Natural killer cell (primary cell): ENCODE measurements at places on chromosomes 7 and 10. TPM values are rescaled to one million over a fixed set of nuclear protein-coding genes. Genes with fewer than 3 reads are reported as not detected.

Gene ENO4
- total RNA-seq, result not detected

GRCh38 chr10:2964632-2965296 is 102.6 kb upstream of the PFKP start:
- H3K27ac ChIP-seq, result no peak overlapping the region
- no peaks in the 10 kb centered on the region for H3K4me1 ChIP-seq
- no peaks in the 10 kb centered on the region for H3K27me3 ChIP-seq
- H3K4me3 ChIP-seq, result no peak overlapping the region

Gene CUL2
- total RNA-seq, result 41.6 TPM

DNA sequence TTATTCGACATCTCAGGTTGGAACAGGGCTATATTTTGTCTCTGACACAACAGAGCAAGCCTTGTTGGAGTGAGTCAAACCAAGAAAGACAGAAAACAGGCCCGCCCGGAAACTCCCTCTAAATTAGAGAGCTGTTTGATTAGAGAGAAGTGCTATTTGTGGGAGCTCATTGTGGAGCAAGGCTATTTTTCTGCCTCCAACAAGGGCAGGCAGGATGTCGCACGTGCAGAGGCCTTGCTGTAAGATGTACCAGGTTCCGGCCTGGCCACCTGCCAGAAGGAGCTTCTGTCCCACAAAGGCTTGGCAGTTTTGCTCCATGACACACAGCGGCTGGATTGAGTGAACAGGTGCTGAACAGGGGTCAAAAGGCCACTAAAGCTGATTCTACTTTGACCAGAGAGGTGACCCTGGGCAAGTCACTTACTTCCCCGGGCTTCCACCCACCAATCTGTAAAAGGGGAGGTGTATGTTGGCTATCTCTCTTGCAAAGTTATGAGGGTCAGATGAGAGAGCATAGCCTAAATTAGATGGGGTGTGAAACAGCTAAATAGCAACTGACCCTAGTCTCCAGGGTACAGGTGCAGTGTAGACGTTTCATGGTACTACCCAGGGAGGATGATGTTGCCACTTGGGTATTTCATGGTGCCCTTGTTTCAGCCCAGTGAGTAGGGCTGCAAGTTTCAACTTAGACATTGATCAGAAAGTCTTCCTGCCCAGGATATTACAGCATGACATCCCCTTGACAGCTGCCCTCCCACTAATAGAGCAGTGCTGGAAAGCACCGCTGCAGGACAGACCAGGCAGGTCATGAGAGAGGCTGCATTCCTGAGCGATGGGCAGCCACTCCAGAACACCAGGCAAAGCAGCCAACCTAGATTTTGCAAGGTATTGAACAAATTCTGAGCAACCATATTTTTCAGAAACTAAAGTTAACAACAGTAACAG is 62.0 kb downstream of the VSTM4 start:
- H3K27ac ChIP-seq, result no peak overlapping the region
- H3K27me3 ChIP-seq, result no peaks in the 10 kb centered on the region
- H3K4me3 ChIP-seq, result no peak overlapping the region
- H3K36me3 ChIP-seq, result no peaks in the 10 kb centered on the region
- no peaks in the 10 kb centered on the region for H3K4me1 ChIP-seq
- DNase-seq, result peak; percentile 5

- no peak overlapping the region for H3K27ac ChIP-seq
- H3K36me3 ChIP-seq, result no peaks in the 10 kb centered on the region
- H3K27me3 ChIP-seq, result no peaks in the 10 kb centered on the region
- DNase-seq, result no peak
- H3K4me3 ChIP-seq, result no peak overlapping the region
- H3K4me1 ChIP-seq, result no peaks in the 10 kb centered on the region
These were observed 446.6 kb upstream of the SORCS1 start for GRCh38 chr10:107611115-107611514.

Gene MMD2
- total RNA-seq, result not detected
